ENCODE measurements at places on chromosomes 2 and 18. TPM values are rescaled to one million over a fixed set of nuclear protein-coding genes. Genes with fewer than 3 reads are reported as not detected.

The VWC2L gene
- not detected for total RNA-seq

The SULT1C2 gene
- total RNA-seq = not detected

The CABYR gene
- total RNA-seq = 5.9 TPM

The TLX2 gene
- total RNA-seq = not detected

The FAM237A gene
- total RNA-seq = not detected

The CD207 gene
- not detected for total RNA-seq

The DOCK10 gene
- 0.28 TPM for total RNA-seq

The RAB27B gene
- 14.2 TPM for total RNA-seq

The CCDC68 gene
- 0.79 TPM for total RNA-seq

The LYG2 gene
- not detected for total RNA-seq

The ACVR1C gene
- 0.09 TPM for total RNA-seq

The IL1F10 gene
- total RNA-seq = not detected

The TTC27 gene
- 12.6 TPM for total RNA-seq

The NEU4 gene
- not detected for total RNA-seq

Measured in airway epithelial cell (primary cell).